GOT3 (cell line): ENCODE measurements at places on chromosomes 2 and 18.

DNA sequence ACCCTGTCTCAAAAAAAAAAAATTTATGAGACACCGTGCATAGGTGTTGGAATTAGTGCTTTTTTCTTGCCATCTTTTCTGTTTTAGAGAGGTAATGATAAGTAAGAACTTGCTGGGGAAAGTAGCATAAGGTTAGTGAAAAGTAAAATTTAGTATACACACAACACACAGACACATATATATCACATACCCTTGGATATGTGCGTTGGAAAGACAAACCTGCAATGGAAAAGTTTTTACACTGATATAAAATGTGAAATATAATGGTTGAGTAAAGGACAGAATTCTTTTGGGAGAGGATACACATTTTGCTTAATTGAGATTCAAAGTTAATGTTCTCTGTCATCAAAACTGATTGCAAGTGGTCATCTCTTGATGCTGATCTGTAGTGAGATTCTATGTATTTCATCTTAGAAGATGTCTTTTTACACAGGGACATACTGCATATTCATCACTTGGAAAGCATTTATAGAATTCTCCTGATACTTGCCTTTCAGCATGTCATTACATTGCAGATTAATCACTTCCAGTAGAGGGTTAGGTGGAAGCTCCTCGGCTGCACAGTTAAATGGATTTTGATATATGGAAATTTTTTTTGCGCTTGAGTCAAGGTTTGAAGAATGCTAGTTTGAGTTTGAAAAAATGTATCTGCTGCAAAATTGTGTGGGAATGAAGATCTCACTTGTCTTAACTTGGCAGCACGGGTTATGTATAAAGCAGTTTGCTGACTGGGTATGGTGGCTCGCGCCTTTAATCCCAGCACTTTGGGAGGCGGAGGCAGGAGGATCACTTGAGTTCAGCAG lies 13.5 kb downstream of the PPP1CB start:
- DNase-seq, result no peak

- no peak for DNase-seq
Measured at GRCh38 chr2:226683196-226683595, 116.4 kb downstream of the IRS1 start.

GRCh38 chr2:110638004-110638403 lies 39.9 kb downstream of the BUB1 start:
- DNase-seq, result no peak

GRCh38 chr18:10269261-10269660 lies 185.2 kb upstream of the APCDD1 start:
- DNase-seq, result no peak

GRCh38 chr18:26435415-26436095 lies 112.8 kb downstream of the KCTD1 start:
- no peak for DNase-seq

- no peak for DNase-seq
Measured at GRCh38 chr2:5539282-5540165, 152.7 kb upstream of the SOX11 start.

- DNase-seq, result no peak
Measured at GRCh38 chr2:178084273-178084672, 11.7 kb upstream of the PDE11A start.

GRCh38 chr18:21452276-21452780 lies 148.2 kb downstream of the ESCO1 start:
- no peak for DNase-seq

- DNase-seq, result no peak
Measured at GRCh38 chr2:45134014-45134413, 124.8 kb upstream of the SIX2 start.

GRCh38 chr18:46719388-46719787 lies 37.5 kb downstream of the ST8SIA5 start:
- no peak for DNase-seq

GRCh38 chr2:177093371-177093770 lies 119.2 kb upstream of the HNRNPA3 start:
- no peak for DNase-seq

GRCh38 chr2:29780906-29781305 lies 140.5 kb downstream of the ALK start:
- no peak for DNase-seq

DNA sequence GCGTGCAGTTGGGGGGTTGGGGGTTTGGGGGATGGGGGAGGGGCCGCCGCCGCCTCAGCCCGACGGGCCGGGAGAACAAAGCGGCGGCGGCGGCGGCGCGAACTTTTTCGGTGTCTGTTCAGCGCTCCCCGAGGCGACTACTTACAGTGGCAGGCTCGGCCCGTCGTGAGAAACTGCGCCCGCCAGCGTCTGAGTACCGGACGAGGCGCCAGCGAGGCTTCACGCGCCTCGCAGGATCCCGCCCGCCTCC lies 172 bp downstream of the PRKD3 start:
- DNase-seq, result no peak

- DNase-seq, result no peak
Measured at GRCh38 chr2:237961637-237962036, 5.2 kb upstream of the UBE2F start.

- DNase-seq, result no peak
Measured at GRCh38 chr2:45008296-45009129, 739 bp downstream of the SIX2 start.

DNA sequence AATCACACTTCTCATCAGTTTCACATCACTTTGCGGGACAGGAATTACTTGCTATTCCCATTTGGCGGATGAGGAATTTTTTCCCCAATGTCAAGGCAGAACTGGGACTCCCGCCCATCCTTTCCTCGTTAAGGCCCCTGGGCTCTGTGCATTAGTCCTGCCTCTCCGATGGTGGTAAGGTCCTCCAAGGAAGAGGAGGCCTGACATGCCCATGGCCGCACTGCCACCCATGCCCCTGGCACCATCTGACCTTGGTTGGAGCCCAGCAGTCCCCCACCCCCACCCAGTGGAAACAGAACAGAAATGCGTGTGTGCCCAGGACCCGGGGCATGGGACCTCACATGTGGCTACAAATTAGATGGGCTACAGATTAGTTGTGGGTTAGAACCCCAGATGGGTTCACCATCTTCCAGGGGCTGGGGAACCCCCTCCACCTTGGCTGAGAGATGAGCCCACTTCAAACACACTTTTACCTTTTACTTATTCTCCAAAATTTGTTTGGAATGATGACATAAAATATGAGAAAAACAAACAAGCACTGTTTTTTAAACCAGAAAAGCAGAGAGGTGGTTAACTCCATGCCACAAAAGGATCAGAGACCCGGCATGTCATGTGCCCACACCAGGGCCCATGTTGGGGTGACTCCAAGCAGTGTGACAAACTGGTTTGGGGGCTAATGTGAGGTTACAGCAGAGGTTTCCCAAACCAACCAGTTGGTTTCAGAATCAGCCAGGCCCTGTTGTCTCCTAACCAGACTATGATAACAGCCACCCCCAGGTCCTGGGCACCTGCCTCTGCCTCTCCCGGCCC lies 11.0 kb upstream of the DUSP2 start:
- no peak for DNase-seq

- DNase-seq, result no peak
Measured at GRCh38 chr2:66507673-66508201, 72.8 kb downstream of the MEIS1 start.

GRCh38 chr2:34353509-34354113 lies 754.5 kb upstream of the FAM98A start:
- DNase-seq, result no peak

DNA sequence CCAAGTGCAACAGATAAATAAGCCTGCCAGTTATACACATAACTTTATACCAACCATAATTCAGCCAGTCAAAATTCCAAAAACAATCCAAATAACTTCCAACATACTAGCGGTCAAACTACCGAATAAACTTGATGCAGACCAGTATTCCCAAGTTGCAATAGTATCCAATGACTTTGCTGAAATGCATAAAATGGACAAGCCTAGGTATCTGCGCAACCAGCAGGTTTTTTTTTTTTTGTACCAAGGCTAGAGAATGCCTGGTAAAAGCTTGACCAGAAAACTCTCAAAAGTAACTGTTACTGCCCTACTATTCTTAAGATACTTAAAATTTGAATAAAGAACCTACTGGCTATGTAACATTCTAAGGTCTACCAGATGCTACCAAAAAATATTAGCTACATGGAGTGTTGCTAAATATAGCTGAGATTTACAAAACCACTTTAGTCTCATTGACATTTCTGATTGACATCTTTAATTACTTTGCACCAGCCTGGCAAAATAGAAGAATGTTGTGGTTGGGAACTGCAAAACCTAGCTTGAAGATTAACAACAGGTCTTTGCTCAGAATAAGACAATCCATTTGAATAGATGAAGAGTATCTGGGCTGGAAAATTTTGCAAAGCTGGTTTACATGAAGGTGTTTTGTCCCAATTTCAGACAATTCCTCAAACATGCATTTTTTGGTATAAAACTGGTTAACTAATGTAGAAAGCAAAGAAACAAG lies 7.3 kb downstream of the SRSF7 start:
- DNase-seq, result no peak

DNA sequence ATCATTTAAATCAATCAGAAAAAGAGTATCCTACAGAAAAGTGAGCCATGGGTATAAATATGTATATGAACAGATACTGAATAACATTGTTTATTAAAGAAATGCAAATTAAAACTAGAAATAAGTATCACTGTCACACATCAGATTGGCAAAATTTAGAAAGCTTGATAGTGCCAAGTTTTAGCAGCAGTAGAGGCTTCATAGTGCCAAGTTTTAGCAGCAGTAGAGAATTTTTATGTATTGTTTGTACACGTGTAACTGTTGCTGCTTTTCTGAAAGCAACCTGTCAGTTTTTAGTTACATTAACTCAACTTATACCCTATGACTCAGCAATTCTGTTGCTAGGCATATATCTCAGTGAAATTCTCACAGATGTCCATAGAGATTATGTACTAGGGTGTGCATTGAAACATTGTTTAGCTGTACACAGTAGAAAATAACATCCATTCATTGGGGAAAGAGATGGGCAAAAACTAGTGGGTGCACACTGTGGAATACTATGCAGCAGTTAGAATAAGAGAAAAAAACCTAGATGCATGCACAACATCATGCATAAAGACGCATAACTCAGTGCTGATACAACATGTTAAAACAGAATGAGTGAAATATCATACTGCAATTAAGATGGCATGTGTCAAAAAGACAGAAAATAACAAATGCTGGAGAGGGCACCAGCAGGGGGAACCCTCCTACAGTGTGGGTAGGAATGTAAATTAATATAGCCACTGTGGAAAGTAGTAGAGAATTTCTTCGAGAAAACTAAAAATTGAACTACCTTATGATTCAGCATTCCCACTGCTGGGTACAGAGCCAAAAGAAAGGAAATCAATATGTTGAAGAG lies 294.5 kb upstream of the NT5C1B start:
- no peak for DNase-seq

GRCh38 chr2:28726177-28726576 lies 25.5 kb upstream of the PPP1CB start:
- no peak for DNase-seq

GRCh38 chr2:109339519-109339966 lies 210.5 kb downstream of the SH3RF3 start:
- no peak for DNase-seq

DNA sequence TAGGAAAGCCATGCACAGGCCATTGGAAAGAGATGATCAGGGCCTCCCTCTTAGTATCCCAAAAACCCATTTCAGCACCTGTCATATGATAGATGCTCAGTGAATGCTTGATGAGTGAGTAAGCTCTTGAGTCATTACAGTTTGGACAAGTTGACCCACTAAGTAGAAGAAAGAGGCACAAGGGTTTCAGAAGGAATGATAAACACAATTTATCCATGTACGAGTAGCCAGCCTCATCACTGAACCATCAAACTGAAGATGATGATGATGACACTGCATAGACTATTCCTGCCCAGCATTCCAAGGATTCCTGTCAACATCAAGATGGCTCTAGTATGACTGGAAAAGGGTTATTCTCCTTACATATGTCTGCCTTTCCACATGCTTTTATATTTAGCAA lies 596.0 kb downstream of the BCL11A start:
- DNase-seq, result no peak

DNA sequence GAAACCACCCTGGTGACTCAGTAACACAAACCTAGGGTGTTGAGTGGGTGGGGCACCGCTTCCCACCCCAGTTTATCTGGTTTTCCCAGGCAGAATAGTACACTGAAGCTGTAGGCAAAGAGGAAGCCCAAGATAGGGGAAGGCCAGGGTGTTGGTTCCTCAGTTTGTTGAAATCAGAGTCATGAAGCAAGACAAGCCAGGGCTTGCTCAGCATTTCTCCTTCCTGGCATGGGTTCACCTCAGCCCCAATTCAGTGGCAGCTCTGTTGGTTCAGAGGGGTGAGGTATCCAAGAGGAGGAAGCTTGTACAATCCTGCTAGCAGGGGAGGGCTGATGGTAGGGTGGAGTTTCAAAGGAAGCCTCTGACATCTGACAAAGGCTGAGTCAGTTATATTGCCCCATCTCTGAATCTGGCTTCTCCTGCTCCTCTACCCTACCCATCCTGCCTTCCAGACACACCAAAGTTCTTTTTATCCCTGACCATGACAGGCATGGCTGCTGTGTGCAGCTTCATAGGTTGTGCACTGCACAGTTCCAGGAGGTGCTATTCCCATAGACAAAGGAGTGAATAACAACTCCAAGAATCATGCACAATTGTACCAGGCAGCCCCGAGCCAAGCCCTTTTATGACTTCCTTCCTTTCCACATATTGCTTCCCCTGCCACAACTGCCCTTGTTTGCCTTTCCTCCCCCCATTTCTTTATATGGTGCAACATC lies 24.9 kb upstream of the RAB10 start:
- no peak for DNase-seq

- DNase-seq, result no peak
Measured at GRCh38 chr18:23433360-23433759, 19.7 kb upstream of the RIOK3 start.

DNA sequence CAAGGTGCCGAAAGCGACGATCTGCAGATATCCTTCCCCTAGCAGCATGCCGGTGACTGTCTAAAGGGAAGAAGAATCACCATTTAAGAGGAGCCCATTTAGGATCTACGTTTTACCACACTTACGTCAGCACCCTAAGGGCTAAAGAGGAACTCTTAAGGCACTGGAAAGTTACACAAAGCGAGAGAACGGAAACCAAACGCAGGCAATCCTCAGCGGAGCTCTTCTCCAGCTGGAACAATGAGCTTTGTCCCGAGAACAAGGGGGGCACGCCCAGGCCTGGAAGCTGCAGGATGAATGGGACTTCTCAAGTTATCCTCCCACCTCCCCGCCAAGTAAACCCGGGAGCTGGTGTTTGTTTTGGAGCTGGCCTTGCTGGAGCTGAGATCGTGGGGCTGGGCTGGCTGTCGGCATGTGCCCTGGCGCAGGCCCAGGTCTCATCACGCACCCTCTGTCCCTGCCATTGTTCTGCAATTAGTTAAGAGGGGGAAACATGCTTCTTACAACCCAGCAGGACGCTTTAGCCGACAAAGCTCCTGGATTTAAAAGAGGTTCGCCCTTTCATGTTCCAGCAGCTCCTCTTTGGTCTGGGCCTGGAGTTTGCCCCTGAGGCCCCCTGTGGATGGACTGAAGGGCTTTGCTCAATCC lies 36.4 kb downstream of the PXDN start:
- no peak for DNase-seq

DNA sequence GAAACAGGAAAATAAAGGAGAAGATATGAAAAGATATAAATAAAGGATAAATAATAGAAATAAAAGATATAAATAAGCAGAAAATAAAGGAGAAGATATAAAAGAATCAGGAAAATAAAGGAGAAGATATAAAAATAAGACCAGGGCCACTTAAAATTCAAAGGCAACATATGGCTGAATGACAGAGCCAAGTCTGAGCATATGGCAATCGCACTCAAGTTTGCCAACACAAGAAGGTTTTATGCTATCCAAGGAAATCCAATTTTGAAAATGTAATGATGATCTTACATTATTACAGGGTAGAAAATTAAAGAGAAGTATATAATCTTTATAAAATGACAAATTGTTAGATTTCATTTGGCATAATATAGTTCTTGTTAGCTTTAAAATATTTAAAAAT lies 33.6 kb downstream of the USP40 start:
- DNase-seq, result no peak

GRCh38 chr2:224155896-224156295 lies 116.8 kb upstream of the SERPINE2 start:
- no peak for DNase-seq
